ENCODE measurements at places on chromosomes 3 and 15. TPM values are rescaled to one million over a fixed set of nuclear protein-coding genes. Genes with fewer than 3 reads are reported as not detected.

Gene SETMAR
- 14.6 TPM for total RNA-seq

Gene KLHL6
- total RNA-seq, result 0.87 TPM

Gene GCSAM
- not detected for total RNA-seq

Gene SH2D7
- not detected for total RNA-seq

Gene DTX3L
- total RNA-seq, result 10.5 TPM

Gene CHRNA7
- total RNA-seq, result 0.55 TPM

Gene ABHD6
- 9.1 TPM for total RNA-seq

Gene CASR
- not detected for total RNA-seq

Gene CCNB2
- 0.42 TPM for total RNA-seq

Gene IGSF11
- 1.6 TPM for total RNA-seq

Gene CCDC12
- 29.6 TPM for total RNA-seq

Gene NRROS
- total RNA-seq, result 2.3 TPM

Gene GABRA5
- total RNA-seq, result not detected

Gene SMARCC1
- total RNA-seq, result 27.0 TPM

All from left ventricle myocardium superior (tissue), 1 donor.